ENCODE measurements at places on chromosomes 3 and 15.

- DNase-seq = no peak
Measured at GRCh38 chr3:114718898-114719210, 425.0 kb downstream of the TIGIT start.

DNA sequence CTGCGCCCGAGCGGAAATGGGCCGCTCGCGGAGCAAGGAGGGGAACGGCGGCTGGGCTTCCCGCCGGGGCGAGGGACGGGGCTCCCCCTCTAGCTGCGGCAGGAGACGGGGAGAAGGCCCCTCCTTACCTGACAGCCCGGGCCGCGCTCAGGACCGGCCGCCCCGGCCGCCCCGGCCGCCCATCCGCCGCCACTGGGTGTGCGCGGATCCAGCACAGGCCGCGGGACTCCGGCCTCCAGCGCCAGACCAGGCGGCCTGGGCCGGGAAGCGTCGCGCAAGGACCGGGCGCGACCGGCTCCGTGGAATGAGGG is 296 bp downstream of the TPRA1 start:
- no peak for DNase-seq

DNA sequence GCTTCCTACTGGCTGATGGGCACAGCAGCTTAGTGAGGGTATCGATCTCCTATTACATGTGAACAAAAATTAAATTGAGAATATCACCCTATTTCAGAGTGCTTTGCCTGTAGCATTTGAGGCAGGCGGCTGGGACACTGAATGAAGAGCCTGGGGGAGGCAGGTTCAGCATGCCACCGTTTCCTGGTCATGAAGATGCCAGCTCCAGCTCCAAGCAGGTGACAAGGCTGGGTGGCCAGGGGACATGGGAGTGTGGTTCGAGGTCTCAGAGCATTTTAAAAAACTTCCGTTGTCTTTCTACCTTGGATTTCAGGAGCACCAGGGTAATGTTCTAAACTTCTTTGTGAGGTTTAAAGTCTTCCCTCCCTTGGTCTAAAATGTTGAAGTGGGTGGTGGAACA is 158.2 kb downstream of the RPLP1 start:
- no peak for DNase-seq

GRCh38 chr3:34864011-34864410 is 775.3 kb upstream of the ARPP21 start:
- no peak for DNase-seq

GRCh38 chr3:122025296-122025695 is 3.2 kb upstream of the ILDR1 start:
- no peak for DNase-seq

GRCh38 chr15:75153087-75153486 is 48.6 kb upstream of the C15orf39 start:
- peak; percentile 86 for DNase-seq

DNA sequence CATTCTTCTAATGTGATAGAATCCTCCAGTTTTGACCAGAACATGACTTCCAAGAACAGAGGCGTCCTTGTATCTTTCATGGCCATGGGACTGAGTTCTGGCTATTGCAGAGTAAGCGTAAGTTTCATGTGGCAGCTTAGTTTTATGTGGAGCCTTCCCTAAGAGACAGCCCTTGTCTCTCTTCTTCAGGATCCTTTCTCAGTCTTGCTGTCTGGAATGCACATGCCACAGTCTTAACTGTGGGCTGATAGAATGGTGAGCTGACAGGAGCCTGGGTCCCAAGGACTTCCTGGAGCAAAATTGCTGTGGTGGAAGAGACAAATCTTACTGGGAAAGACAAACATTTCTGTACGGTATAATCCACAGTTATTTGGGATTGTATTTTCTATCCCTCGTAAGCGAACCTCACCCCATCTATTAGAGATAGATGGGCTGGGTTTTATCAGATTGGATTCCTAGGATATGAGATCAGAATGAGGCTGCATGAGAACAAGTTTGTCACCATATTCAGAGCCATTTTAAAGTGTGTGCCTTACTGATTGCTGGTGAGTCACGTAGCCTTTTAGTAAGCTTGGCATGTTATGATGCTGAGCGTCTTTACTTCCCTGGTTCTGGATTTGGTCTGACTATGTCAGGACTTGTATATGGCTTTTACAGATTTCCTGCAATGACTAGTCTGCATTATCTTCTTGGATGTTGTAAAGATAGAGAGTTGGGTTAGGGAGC is 32.8 kb downstream of the CDIN1 start:
- DNase-seq = no peak

DNA sequence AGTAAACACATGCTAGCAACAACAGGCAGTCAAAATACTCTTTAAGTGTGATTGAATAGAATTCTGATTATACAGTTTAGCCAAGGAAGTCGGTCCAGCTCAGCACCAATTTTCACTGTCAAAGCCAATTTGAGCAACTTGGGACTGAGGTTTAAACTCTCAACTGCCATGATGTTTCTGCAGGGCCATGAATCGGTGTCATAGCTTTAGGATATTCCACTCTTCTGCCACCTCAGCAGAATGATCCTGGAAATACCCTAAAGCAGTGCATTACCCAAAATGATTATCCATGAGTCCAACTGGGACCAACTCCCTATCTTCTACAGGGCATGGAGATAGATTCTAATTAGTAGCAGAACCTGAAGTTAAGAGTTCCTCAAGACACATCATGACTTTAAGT is 262.4 kb downstream of the RORA start:
- no peak for DNase-seq

GRCh38 chr15:34370129-34370528 is 3.1 kb upstream of the LPCAT4 start:
- DNase-seq = no peak

- no peak for DNase-seq
Measured at GRCh38 chr15:31481142-31481541, 154.5 kb downstream of the KLF13 start.

DNA sequence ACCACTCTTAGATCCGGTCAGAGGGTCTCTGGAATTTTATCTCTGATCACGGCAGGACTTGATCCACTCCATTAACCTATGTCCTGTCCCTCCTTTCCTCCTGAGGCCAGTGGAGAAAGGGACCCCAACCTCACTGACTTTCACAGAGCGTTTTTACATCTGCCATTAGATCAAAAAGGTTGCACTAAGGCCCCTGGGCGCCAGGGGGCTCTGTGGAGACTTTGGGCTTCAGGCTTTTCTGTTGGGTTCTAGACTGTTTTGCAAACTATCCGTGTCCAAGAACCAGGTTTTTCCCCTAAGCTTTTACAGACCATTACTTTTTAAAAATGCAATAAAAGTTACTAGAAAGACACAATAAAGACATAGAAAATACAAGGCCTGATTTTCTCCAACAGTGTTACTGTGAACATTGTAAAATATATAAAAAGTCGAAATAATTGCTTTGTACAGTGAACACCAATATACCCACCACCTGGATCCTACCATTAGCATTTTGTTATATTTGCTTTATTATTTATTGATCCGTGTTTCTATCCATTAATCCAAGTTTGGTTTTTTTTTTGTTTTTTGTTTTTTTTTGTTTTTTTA is 159.7 kb downstream of the POLR2M start:
- DNase-seq = peak; percentile 78

DNA sequence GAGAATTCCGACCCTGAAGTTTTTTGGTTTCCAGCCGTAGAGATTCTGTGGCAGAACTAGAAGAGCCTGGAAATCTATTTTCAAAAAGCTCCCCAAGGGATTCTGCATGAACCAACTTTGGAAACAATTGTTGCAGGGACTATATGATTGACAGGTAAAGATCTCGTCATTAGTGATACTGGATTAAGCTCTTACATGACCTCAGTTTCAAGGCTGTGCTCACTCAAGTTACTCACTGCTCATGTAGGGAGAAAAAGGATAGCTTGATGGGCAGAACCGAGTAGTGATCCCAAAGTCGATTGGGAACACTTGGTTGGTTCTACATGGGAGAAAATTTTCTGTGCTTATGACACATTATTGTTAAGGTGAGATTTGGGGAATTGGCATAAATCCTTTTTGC is 142.3 kb upstream of the RASGRP1 start:
- DNase-seq = no peak

GRCh38 chr3:107344722-107345121 is 32.5 kb upstream of the CCDC54 start:
- no peak for DNase-seq

DNA sequence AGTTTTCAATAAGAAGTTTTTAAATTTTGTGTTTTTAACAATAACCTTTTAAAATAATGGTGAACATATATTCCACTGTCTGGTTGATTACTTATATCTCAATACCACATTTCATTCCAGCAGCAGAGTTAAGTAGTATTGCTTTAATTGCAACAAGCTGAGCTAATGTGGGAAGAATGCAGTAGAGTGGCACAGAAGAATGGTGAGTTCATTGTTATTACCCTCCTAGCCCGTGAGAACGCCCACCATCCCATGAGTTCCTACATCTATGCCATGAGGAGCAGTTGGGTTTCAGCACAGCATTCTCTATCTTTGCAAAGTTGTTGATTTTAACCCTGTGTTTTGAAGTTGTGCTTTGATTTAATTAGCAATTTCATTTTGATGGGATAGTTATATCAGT is 17.8 kb upstream of the NR2E3 start:
- DNase-seq = no peak

GRCh38 chr3:78048698-78049097 is 1008.8 kb downstream of the ROBO2 start:
- no peak for DNase-seq

GRCh38 chr15:48388016-48388851 is 57.0 kb downstream of the DUT start:
- no peak for DNase-seq

DNA sequence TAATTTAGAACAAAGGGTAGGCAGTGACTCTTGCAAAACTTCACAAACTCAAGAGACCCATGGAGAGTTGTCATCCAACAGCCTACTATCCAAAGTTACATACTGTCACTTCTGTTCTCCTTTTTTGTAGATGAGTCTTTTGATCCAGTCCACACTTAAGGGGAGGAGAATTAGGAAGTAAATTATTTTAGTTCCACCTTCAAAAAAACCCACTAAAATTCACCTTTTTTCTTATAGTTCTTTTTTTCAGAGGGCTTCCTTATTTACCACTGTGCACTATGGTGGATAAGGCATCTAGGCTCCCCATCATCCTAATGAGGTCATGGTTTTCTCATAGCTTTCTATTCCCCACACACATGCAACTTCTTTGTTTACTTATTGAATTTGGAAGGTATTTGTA is 8.6 kb upstream of the TCAIM start:
- no peak for DNase-seq

- no peak for DNase-seq
Measured at GRCh38 chr15:29466292-29466691, 196.7 kb upstream of the NSMCE3 start.

- DNase-seq = no peak
Measured at GRCh38 chr3:105647047-105647446, 221.8 kb downstream of the CBLB start.

- DNase-seq = no peak
Measured at GRCh38 chr3:195080571-195081151, 190.3 kb downstream of the XXYLT1 start.

DNA sequence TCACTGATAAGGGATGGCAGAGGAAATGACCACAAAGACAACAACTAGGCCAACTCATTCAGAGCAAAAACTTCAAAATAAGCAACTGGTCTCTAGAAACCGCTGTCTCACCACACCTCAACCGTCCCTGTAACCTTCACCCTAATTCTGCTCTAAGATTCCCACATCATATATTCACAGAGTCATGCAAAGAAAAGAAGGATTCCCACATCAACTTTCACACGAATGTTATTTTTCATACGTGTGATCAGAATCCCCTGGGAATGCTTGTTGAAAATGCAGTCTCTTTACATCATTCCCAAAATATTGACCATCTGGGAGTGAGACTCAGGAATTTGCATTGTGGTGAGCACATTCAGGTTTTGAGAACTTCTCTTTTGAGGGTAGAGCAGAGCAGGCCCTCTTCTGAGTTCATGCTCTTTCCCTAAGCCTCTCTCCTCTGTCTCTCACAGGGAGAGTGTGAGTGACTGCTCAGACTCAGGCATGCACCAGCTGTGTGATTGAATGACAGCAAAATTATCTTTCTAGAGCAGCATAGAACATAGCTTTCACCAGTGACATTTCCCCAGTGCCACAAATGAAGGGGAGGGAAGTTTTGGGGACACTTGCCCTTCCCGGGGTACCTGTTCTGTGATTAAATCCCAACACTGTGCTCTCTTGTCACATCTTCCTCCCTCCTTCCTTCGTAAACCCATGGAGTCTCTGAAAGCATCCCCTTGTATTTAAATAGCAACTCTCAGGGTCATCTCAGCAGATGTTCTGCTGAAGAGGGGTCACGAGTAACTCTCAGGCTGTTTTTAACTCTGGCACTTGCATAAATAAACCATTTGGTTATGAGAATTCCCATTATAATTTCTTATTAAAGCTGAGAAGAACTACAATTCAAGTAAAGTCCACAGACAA is 170.9 kb downstream of the PLCL2 start:
- no peak for DNase-seq

DNA sequence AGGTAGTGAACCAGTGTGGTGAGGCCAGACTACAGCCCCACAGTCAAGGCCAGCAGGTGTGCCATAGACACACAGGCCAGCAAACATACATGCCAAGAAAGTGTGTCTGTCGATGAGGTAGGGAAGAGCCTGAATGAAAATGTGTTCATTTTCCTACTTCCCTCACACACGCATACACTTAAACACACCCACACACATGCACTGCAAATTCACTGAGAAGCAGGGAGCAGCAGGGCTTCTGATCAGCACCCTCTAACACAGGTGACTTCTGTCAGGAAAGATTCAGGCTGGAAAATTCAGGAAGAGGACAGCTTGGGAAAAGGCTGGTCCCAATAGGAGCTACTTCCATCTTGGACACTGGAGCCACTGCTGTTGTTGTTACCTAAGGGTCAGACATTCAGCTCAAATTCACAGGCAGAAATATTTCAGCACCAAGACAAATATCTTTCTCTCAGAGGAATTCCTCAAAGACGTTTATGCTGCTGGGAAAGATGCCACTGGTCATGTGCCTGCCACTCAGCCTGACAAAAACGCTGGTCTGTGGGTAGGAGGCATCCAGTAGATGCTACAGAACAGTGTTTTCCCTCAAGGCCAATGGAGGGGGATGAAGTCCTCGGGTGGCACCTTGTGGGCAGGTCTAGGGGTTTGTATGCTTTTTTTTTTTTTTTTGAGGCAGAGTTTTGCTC is 40.9 kb upstream of the LARS2 start:
- DNase-seq = no peak

- no peak for DNase-seq
Measured at GRCh38 chr15:72289597-72290325, 17.4 kb upstream of the PARP6 start.

GRCh38 chr3:172868582-172869200 is 118.2 kb downstream of the ECT2 start:
- no peak for DNase-seq

Measured in testis (tissue), 5 donors.